ENCODE measurements at places on chromosomes 13 and 19.

GRCh38 chr19:7916955-7917266 is 2.3 kb downstream of the TGFBR3L start:
- DNase-seq = no peak

DNA sequence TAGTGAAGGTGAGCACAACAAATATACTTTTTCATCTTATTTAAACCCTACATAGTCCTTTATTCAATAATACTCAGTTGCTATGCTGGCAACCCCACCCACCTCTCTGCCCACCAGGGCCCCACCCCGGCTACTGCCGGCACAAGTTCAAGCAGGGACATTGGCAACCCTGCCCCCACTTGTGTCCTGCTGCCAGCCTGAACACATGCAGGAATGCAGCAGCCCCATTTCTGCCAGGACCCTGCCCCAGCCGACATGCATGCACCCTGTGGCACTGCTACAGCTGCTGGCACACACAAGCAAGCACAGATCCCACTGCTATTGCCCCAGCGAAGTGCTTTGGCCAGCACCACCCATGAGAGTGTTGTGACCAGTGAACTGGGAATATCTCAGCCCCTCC is 289.8 kb downstream of the COG6 start:
- DNase-seq = no peak

DNA sequence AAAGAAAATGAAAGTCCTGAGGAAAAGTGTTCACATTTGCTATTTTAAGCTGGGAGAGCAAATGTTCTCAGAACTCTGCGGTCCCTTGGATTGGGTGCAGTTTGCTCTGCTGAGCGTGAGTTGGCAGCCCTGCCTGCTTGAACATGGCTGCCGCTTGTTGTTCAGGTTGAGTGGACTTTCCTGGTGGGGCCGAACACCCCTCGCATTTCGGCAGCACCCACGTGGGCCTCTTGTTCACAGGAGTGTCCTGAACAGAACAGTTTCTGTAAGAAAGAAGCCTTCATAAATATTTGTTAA is 10.8 kb upstream of the RNF113B start:
- no peak for DNase-seq

DNA sequence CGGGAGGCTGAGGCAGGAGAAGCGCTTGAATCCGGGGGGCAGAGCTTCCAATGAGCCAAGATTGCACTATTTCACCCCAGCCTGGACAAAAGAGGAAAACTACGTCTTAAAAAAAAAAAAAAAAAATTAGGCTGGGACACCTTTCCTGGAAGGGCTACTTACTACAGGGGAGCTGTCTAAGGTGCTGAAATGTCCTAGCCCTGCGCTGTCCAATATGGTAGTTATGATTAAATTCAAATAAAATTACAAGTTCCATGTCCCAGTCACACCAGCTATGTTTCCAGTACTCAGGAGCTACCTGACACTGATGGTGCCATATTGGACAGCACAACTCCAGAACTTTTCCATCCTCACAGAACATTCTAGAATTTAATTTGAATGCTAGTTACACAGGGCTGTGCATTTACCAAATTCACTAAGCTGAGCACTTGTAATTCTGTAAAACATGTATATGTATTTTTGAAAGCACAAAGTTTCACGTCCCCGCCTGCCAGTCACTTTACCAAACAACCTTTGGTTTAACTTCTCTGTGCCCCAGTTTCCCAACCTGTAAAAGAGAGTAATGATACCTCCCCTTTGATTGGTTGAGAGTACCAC is 9.2 kb upstream of the ZSCAN22 start:
- DNase-seq = no peak

GRCh38 chr13:49388091-49388635 is 55.7 kb downstream of the CAB39L start:
- no peak for DNase-seq

DNA sequence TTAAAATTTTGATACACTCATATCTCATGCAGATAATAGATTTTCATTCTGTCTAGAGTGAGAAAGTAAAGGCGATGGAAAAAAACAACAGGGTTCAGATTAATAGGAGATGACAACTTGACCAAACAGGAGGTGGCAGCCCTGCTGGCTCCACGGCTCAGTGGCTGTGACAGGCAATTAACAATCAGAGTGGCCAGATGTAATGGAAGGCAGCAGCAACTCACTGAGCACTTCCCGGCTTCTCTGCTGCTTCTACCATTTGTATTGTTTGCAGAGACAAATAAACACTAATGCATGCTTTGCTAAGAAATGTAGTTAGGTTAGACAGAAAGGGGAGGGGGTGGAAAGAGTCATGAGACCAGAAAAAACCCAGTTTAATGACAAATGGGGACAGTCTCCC is 473.0 kb upstream of the SLC10A2 start:
- no peak for DNase-seq

- no peak for DNase-seq
These were observed 110.8 kb downstream of the TNFRSF19 start for GRCh38 chr13:23680845-23681669.

GRCh38 chr13:101416181-101417042 is at the start of gene NALCN:
TSS of gene NALCN (minus strand) at chr13:101416508. CDS start at chr13:101399126, 17,382 bp downstream.
- DNase-seq = no peak

GRCh38 chr13:74569251-74569650 is 435.0 kb upstream of the KLF12 start:
- DNase-seq = no peak
